SK-N-SH (cell line): ENCODE measurements at places on chromosomes 6 and 20.

- no peaks in the 10 kb centered on the region for H3K36me3 ChIP-seq
- no peaks in the 10 kb centered on the region for H3K4me1 ChIP-seq
- H3K27ac ChIP-seq: no peak overlapping the region
- peak; percentile 6 for DNase-seq
- no peak overlapping the region for H3K4me3 ChIP-seq
These were observed 10.5 kb upstream of the PCMTD2 start for GRCh38 chr20:64244870-64245603.

GRCh38 chr6:138182939-138183789 is 21.4 kb downstream of the ARFGEF3 start:
- H3K36me3 ChIP-seq: no peaks in the 10 kb centered on the region
- DNase-seq: no peak
- no peak overlapping the region for H3K27ac ChIP-seq
- H3K4me3 ChIP-seq: no peak overlapping the region
- H3K27me3 ChIP-seq: no peaks in the 10 kb centered on the region

DNA sequence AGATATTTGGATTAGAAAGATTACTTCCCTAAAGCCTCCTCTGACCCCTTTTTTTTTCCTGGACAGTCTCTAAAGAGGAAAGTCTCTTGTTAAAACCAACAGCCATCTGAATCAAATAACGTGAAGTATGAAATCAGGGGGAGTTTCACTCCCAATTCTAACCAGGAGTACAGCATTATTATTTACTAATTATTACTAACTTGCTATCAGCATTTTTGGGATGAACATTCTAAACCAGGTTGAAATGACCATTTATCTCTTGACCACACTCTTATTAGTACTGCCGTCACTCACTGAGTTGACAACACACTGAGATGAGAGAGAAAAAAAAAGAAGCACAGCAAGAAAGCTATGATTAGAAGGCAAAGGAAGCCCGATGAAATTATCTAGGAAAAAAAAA is 114.4 kb upstream of the BCLAF1 start:
- no peak overlapping the region for H3K27ac ChIP-seq
- H3K27me3 ChIP-seq: no peaks in the 10 kb centered on the region
- no peak overlapping the region for H3K4me3 ChIP-seq

- H3K36me3 ChIP-seq: peaks cover 55% of the 10 kb centered on the region
- DNase-seq: no peak
- H3K27me3 ChIP-seq: no peaks in the 10 kb centered on the region
- H3K27ac ChIP-seq: no peak overlapping the region
These were observed 37.7 kb upstream of the SLC4A11 start for GRCh38 chr20:3276680-3277015.

GRCh38 chr6:153465050-153465449 is 334.0 kb upstream of the RGS17 start:
- H3K4me3 ChIP-seq: no peak overlapping the region
- no peaks in the 10 kb centered on the region for H3K36me3 ChIP-seq
- DNase-seq: no peak
- no peaks in the 10 kb centered on the region for H3K27me3 ChIP-seq
- no peaks in the 10 kb centered on the region for H3K4me1 ChIP-seq

- no peak for DNase-seq
- no peak overlapping the region for H3K4me3 ChIP-seq
- H3K27ac ChIP-seq: no peak overlapping the region
- no peaks in the 10 kb centered on the region; the same call in 1 of the 2 replicates for H3K27me3 ChIP-seq
These were observed 24.7 kb downstream of the PACSIN1 start for GRCh38 chr6:34490390-34491090.

DNA sequence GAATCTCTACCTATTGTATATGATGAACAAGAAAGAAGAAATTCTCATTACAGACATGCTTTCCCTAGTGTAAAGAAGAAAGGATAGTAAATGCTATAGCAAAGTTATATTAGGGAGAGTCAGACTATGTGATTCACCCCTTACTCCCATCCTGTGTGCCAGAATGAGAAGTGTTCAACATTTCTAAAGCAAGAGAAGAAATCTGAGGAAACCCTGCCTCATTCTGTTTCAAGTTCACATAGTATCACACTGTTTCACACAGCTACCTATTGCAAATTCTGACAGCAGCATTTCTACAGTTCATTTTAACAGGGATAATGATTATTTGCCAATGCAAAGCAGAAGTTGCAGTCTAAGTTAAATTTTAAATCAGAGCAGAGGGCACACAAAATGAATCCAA is 267.2 kb upstream of the TCF21 start:
- H3K4me3 ChIP-seq: no peak overlapping the region
- no peak for DNase-seq
- H3K36me3 ChIP-seq: no peaks in the 10 kb centered on the region
- no peak overlapping the region for H3K27ac ChIP-seq

- H3K27ac ChIP-seq: no peak overlapping the region
- H3K4me3 ChIP-seq: no peak overlapping the region
- DNase-seq: peak; percentile 77
- H3K4me1 ChIP-seq: no peaks in the 10 kb centered on the region; the same call in 1 of the 2 replicates
These were observed 17.3 kb upstream of the ID1 start for GRCh38 chr20:31587545-31588389.

DNA sequence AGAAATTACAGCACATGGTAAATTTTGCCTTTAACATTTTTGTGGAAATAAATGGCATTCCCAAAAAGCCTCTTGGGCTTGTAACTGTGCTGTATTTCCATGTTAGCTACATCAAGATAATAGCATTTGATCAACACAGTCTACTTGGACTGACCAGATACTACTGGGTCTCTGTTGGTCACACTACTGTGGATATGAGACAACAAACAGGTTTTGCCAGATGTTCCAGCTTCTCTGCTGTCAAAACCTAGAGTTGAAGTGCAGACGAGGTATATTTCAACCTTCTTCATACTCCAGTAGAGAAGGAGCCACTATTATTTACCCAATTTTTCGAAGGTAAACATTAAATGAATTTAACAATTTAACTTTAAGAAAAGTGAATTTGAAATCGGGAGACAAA is 284.7 kb upstream of the CITED2 start:
- no peak overlapping the region for H3K4me3 ChIP-seq
- H3K36me3 ChIP-seq: no peaks in the 10 kb centered on the region
- H3K27me3 ChIP-seq: no peaks in the 10 kb centered on the region

DNA sequence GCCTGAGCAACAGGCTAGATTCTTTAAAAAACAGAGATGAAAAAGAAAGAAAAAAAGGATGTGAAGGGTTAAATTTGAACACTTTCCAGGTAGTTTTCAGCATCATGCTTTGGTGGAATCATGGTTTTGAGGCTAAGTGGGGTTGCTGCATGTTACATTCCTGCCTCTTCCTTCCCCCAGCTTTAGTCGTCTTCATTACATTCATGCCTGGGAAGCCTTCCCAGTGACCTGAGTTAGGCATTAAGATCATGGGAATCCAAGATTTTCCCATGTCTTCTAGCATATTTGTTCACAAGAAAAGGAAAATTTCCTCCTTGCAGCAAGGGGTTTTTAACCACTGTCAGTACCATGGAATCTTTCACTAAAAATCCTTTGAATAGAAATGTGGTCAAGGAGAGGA is 12.0 kb downstream of the TPX2 start:
- peaks cover 7% of the 10 kb centered on the region for H3K36me3 ChIP-seq
- peak overlapping the region; percentile 29; the same call in 1 of the 2 replicates for H3K27ac ChIP-seq
- peaks cover 7% of the 10 kb centered on the region; the same call in 1 of the 2 replicates for H3K4me1 ChIP-seq
- no peaks in the 10 kb centered on the region for H3K27me3 ChIP-seq
- no peak overlapping the region for H3K4me3 ChIP-seq

DNA sequence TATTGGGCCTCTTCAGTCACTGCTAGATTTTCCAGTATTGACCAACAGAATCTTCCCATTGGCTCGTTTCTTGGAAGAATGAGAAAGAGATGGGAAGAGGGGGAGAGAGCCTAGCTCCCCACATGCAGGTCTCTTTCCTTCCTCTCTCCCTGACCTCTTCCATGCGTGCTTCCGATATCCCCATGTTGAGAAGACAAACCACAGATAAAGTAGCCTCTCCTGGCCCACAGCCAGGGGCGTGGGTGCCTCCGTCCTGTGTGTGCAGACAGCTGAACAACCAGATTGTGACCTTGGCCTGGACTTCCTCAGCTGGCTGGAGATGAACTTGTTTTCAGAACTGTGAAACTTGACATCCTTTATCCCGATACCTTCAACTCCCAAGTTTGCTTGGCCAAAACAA is 71.0 kb downstream of the EDN3 start:
- no peak overlapping the region for H3K4me3 ChIP-seq
- H3K36me3 ChIP-seq: no peaks in the 10 kb centered on the region
- no peaks in the 10 kb centered on the region; the same call in 1 of the 2 replicates for H3K4me1 ChIP-seq

GRCh38 chr6:142474531-142475289 is 172.9 kb downstream of the ADGRG6 start:
- H3K4me3 ChIP-seq: peak overlapping the region; percentile 12; the same call in 1 of the 2 replicates
- DNase-seq: peak; percentile 47
- peak overlapping the region; percentile 66 for H3K27ac ChIP-seq
- H3K4me1 ChIP-seq: peaks cover 2% of the 10 kb centered on the region
- no peaks in the 10 kb centered on the region for H3K36me3 ChIP-seq

DNA sequence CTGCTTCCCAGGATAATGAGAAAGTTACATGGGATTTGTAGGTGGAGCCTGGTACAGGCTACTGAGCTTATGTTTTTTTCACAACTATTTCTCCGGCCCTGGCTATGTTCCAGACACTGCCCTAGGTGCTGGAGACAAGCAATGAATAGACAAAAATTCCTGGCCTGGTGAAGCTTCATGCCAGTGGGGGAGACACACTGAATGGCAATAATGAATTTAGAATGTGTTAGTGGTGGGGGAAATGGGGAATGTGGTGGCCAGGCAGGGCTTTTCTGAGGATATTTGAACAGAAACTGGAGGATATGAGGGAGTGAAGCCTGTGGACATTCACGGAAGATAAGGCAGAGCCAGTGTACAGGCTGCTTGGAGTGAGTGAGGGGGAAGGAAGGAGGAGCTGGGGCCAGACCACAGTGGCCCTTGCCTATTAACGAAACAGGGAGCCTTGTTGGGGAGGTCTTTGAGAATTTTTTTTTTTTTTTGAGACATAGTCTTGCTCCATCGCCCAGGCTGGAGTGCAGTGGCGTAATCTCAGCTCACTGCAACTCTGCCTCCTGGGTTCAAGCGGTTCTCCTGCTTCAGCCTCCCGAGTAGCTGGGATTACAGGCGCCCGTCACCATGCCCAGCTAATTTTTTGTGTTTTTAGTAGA is 6.6 kb downstream of the FOXS1 start:
- no peak overlapping the region for H3K4me3 ChIP-seq
- H3K27ac ChIP-seq: peak overlapping the region; percentile 62; the same call in 1 of the 2 replicates
- H3K36me3 ChIP-seq: no peaks in the 10 kb centered on the region

GRCh38 chr20:43095034-43095433 is 94.7 kb downstream of the PTPRT start:
- H3K36me3 ChIP-seq: no peaks in the 10 kb centered on the region
- DNase-seq: no peak
- H3K4me1 ChIP-seq: no peaks in the 10 kb centered on the region
- no peak overlapping the region for H3K27ac ChIP-seq
- H3K4me3 ChIP-seq: no peak overlapping the region

GRCh38 chr6:39181333-39181732 is 47.9 kb downstream of the KCNK5 start:
- H3K27ac ChIP-seq: no peak overlapping the region
- no peak for DNase-seq
- H3K27me3 ChIP-seq: no peaks in the 10 kb centered on the region
- H3K4me3 ChIP-seq: no peak overlapping the region
- H3K36me3 ChIP-seq: no peaks in the 10 kb centered on the region
- no peaks in the 10 kb centered on the region for H3K4me1 ChIP-seq

DNA sequence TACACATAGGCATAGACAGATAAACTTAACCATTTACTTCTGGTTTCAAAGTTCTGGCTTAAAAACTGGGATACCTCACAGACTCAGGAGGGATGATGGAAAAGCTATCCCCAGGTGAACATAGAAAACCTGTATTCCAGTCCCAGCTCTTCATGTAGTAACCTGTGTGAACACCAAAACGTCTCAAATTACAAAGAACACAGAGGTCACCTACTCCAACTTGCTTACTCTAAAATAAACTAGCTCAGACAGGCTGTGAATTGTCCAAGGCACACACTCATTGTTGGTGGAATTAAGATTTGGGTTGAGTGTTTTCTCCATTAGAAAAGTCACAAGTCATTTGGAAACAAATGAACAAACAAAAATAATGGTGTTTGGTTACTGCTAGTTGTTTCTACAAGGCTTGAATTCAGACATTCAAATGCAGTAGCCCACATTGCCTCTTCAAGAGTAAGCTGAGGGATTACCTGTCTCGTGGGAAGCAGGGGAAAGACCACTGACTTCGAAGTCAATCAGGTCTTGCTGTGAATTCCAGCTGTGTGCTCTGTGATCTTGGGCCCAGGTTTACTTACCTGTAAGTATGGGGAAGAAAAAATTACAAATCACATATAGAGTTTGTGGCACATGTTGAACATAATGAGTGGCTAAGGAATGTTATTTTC is 48.2 kb upstream of the LRRC1 start:
- no peak overlapping the region for H3K4me3 ChIP-seq
- H3K4me1 ChIP-seq: no peaks in the 10 kb centered on the region
- H3K27ac ChIP-seq: no peak overlapping the region
- no peaks in the 10 kb centered on the region for H3K27me3 ChIP-seq
- H3K36me3 ChIP-seq: no peaks in the 10 kb centered on the region

GRCh38 chr6:158647501-158647900 is 2.4 kb upstream of the SYTL3 start:
- H3K36me3 ChIP-seq: no peaks in the 10 kb centered on the region
- H3K27me3 ChIP-seq: no peaks in the 10 kb centered on the region
- no peak for DNase-seq
- H3K4me1 ChIP-seq: peaks cover 14% of the 10 kb centered on the region
- no peak overlapping the region for H3K4me3 ChIP-seq

DNA sequence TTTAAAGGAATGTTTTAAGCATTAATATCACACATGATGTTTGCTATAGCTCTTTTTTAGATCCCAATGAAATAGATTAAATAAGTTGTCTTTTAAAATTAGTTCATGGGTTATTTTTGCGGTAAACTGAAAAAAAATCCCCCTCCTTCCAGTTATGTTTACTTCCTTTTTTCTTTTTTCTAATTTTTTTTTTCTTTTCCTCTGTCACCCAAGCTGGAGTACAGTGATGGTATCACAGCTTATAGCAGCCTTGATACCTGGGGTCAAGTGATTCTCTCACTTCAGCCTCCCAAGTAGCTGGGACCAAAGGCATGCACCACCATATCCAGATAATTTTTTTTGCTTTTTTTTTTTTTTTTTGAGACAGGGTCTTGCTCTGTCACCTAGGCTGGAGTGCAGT is 17.8 kb upstream of the SCAF8 start:
- no peaks in the 10 kb centered on the region for H3K27me3 ChIP-seq
- no peak overlapping the region for H3K27ac ChIP-seq
- H3K36me3 ChIP-seq: no peaks in the 10 kb centered on the region
- H3K4me3 ChIP-seq: no peak overlapping the region

DNA sequence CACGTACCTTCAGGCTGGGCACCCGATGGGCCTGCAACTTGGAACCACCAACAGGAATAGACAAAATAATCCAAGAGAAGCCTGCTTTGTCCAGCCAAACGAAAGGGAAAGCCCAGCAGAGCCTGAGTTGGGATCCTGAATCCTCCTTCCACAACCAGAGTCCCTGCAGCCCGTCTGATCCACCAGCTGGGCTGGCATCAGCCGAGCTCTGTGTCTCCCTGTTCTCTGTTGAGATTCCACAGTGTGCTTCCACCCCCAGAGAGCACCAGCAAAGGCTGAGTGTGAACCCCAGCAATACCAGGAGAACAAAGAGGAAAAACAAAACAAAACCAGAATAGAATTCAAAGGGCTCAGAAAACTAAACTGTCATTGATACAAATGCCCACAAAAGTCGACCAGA is 104.2 kb upstream of the PRND start:
- DNase-seq: no peak
- no peaks in the 10 kb centered on the region for H3K36me3 ChIP-seq
- H3K4me3 ChIP-seq: no peak overlapping the region
- no peaks in the 10 kb centered on the region for H3K27me3 ChIP-seq
- no peak overlapping the region for H3K27ac ChIP-seq
- H3K4me1 ChIP-seq: no peaks in the 10 kb centered on the region

- H3K27me3 ChIP-seq: no peaks in the 10 kb centered on the region
- H3K4me3 ChIP-seq: no peak overlapping the region
- no peak overlapping the region for H3K27ac ChIP-seq
These were observed 175.6 kb upstream of the PDE7B start for GRCh38 chr6:135675862-135676261.
